ENCODE measurements at places on chromosomes 5 and 9. TPM values are rescaled to one million over a fixed set of nuclear protein-coding genes. Genes with fewer than 3 reads are reported as not detected.
A peak's percentile ranks its signal among the peaks of the same experiment; 100 is the strongest.

DNA sequence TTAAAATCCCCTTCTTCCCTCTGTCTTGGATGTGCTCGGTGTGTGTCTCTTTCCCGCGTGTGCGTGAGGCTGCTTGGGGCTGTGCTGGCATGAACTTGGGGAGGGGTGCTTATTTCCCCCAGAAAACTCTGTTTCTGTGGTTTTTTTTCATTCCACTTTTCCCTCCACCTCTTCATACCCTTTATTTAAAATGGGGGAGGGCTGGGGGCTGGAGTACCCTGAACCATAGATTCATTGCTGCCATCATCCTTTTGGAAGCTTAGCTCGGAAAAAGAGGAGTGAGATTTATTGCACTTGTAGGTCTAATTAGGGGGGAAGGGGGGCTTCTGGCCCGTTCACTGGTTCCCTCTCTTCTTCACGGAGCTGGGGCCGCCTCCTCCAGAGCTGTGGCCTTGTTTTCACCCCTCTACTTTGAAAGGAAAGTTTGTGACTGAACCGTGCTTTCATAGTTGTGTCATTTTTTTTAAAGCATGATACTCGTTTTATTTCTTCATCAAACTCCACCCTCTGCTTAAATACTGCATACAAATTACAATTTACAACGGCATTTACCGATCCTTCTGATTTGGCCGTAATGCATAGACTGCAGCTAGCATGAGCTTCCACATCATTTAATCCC lies 2.9 kb downstream of the NR2F1 start:
- DNase-seq = peak; percentile 69

DNA sequence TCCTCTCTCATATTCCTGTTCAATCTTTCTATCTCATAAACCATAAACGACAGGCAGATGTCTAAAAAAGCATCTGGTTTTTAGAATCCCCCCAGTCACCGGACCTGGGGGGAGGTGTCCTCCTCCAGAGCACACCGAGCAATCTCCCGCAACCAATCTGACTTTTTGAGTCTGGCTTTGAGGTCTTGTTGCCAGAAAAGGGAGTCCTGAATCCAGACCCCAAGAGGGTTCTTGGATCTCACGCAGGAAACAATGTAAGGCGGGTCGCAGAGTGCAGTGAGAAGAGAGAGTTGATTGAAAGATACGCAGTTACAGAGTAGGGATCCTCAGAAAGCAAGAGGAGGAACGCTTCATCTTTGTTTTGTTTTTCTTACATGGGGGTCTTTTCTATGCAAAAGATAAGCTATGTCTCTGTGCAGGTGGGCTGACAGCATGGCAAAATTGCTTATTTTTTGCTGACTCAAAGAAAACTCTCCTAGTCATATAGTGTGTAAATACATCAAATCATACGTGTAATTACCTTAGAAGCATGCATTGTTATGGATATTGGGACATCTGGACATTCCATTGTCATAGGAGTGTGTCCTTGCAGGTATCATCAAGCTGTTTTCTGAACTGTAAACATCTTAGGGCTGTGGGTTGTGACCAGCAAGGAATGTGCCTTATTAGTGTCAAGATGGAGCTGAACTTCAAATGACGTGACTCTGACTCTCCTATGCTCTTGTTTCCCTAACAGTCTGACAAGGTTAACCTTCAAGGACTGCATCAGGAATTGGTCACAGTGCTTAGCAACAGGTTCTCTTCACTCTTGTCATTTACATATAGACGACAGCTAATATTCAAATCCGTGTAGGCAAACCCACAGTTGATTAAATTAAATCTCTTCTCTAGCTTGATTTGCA lies 159.3 kb upstream of the DAPK1 start:
- DNase-seq = no peak

- DNase-seq = peak; percentile 89
Measured at GRCh38 chr5:173293817-173294672, 34.2 kb downstream of the STC2 start.

Gene KCNN2
- 9.4 TPM for total RNA-seq

GRCh38 chr5:176317534-176318374 lies 43.8 kb downstream of the KIAA1191 start:
- DNase-seq = peak; percentile 30

Gene UNC13B
- total RNA-seq = 55.4 TPM

Gene GLDC
- not detected for total RNA-seq

GRCh38 chr9:121786998-121787422 lies 135.6 kb downstream of the DAB2IP start:
- no peak for DNase-seq

DNA sequence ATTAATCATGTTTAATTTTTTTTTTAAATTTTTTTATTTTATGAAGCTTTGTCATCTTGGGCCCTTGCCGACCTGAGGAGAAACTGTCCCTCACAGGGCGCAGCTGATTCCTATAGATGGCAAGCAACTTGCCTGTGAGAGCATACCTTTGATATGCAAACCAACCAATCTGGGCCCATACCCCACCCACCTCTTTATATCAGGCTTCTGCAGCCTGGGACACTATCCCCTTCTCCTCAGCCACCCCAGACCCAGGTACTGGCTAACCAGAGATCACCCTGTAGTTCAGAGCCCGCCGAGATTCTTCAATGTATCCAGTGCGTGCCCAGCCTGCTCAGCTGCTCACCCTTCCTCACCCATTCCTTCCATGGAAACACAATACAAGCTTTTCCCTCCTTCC lies 18.7 kb upstream of the AGGF1 start:
- no peak for DNase-seq

- DNase-seq = no peak
Measured at GRCh38 chr9:95023217-95024003, 294.1 kb downstream of the FANCC start.

Gene MYORG
- 9.5 TPM for total RNA-seq

- no peak for DNase-seq
Measured at GRCh38 chr5:113742639-113743038, 229.1 kb downstream of the YTHDC2 start.

- no peak for DNase-seq
Measured at GRCh38 chr9:106886111-106887046, 23.4 kb downstream of the ZNF462 start.

- DNase-seq = no peak
Measured at GRCh38 chr5:167966979-167967378, 324.5 kb upstream of the WWC1 start.

Gene ACOT12
- not detected for total RNA-seq

Gene UBE2QL1
- total RNA-seq = 0.89 TPM

DNA sequence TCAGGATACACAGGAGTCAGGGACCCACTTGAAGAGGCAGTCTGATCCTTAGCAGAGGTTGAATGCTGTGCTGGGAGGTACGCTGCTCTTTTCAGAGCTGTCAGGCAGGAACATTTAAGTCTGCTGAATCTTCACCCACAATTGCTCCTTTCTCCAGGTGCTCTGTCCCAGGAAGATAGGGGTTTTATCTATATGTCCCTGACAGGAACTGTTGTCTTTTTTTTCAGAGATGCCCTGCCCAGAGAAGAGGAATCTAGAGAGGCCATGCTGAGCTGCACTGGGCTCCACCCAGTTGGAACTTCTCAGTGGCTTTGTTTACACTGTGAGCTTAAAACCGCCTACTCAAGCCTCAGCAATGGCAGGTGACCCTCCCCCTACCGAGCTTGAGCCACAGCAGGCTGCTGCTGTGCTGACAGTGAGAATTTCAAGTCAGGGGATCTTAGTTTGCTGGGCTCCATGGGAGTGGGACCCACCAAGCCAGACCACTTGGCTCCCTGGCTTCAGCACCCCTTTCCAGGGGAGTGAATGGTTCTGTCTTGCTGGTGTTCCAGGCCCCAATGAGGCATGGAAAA lies 169.0 kb downstream of the FBXL17 start:
- no peak for DNase-seq

GRCh38 chr5:171168171-171168570 lies 140.9 kb upstream of the TLX3 start:
- no peak for DNase-seq

GRCh38 chr5:61254969-61255555 lies 77.0 kb upstream of the ZSWIM6 start:
- peak; percentile 81 for DNase-seq

GRCh38 chr9:134062461-134063087 lies 5.3 kb downstream of the BRD3 start:
- DNase-seq = peak; percentile 3

Gene IL3
- total RNA-seq = not detected

Gene SLC34A1
- total RNA-seq = not detected

GRCh38 chr9:104863180-104863883 lies 64.6 kb downstream of the ABCA1 start:
- DNase-seq = peak; percentile 89

GRCh38 chr5:96415897-96416296 lies 17.2 kb downstream of the PCSK1 start:
- DNase-seq = no peak

Gene GARIN3
- not detected for total RNA-seq

DNA sequence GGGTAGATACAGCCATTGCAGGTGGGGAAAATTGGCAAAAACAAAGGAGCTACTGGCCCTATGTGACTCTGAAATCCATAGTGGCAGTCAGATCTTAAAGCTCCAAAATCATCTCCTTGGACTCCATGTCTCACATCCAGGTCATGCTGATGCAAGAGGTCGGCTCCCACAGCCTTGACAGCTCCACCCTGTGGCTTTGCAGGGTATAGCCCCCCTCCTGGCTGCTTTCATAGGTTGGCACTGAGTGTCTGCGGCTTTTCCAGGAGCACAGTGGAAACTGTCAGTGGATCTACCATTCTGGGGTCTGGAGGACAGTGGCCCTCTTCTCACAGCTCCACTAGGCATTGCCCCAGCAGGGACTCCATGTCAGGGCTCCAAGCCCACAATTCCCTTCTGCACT lies 1190.1 kb downstream of the CDH12 start:
- DNase-seq = no peak

Gene HK3
- not detected for total RNA-seq

Gene AOPEP
- 153 TPM for total RNA-seq

Gene PRLR
- 4.5 TPM for total RNA-seq

- DNase-seq = peak; percentile 54
Measured at GRCh38 chr5:55982957-55983381, 11.8 kb downstream of the IL6ST start.

DNA sequence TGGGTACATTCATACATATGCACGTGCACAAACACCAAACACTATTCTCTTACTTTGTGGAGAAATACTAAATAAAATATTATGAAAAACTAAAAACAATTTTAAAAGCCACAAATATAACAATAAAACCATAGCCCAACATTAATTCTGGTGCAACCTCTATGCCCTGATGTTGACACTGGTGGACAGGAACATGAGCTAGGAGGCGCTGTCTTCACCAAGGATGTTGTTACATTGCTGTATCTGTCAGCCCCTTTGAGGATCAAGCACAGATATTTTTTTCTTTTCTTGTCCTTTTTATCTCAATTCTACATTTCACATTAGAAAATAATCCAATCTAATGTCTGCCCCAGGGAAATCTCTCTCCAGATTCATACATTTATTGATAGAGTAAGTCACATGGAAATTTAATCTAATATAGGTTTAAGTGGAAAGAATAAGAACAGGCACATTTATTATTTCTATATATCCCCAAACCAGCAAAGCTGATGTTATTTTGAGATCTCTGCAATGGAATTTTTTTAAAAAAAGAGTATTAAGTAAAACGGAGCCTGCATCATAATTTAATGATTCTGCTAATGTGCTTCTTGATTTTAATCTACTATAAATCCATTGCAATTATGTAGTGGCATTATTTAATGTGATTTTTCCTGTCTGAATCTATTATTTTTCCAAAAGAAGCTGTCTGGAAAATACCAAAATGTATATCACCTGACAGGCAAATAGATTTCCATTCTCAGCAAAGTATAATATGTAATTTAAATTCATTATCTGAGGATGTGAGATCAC lies 716.5 kb downstream of the MTRR start:
- DNase-seq = no peak

Gene B4GALT7
- 4.5 TPM for total RNA-seq

- DNase-seq = no peak
Measured at GRCh38 chr9:137784046-137784445, 93.5 kb upstream of the CACNA1B start.

Gene MOB3B
- 12.3 TPM for total RNA-seq

Gene LRRC26
- 11.2 TPM for total RNA-seq

DNA sequence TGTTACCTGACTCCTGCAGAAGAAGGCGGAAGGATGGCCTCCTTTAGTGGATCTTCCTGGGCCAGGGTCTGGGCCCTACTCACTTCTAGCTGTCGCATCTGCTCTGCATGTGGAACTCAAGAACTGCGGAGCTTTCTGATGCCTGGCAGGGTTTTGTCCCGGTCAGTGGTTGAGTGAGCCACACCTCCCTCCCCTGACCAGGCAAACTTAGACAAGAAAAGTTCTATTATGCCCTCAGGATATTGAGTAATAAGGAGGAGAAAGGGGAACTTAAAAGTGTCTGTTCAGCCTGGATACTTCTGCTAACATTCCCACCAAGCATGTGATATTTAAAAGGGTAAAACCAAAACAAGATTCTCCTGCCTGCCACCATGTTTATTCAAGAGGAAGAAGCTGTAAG lies at the start of gene FYB1:
FYB1 (minus strand) TSS at position 127 of the 400 bp plus-strand sequence. CDS start 16,603 bp downstream, outside the sequence.
- peak; percentile 38 for DNase-seq

Gene CA9
- 161 TPM for total RNA-seq

DNA sequence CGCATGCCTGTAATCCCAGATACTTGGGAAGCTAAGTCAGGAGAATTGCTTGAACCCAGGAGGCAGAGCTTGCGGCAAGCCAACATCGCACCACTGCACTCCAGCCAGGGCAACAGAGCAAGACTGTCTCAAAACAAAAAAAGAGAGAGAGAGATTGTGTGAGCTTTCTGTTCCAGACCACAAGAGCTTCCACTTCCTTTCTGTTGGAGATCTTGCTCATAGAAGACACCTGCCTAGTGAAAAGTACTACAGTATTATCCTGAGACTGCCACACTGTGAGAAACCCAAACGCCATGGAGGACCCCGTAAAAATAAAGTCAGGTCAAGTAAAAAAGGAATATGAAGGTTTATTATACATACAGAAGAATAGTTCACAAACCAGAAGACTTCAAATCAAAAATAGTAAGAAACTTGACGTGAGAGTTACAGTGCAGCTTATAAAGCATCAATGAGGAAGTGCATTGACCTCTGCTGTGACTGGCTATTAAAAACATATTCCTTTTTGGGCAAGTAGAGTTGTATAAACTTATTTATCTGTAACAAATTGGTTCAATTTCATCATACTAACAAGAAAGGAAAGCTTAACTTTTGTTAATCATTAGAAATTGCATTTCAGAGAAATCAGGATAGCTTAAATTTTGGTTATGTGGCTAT lies 4.3 kb upstream of the EMB start:
- DNase-seq = no peak

- DNase-seq = no peak
Measured at GRCh38 chr5:132760049-132760420, 12.8 kb downstream of the CCNI2 start.

Gene PCDHGA11
- total RNA-seq = 0.45 TPM

Gene IFNK
- not detected for total RNA-seq
